Stimulated activated CD4-positive, alpha-beta T cell treated with anti-CD3 and anti-CD28 coated beads, TNF-alpha, amount 100 ng/mL, for 48 hours (primary cell): ENCODE measurements at places on chromosomes 2 and 18.

- DNase-seq = no peak
Observed at GRCh38 chr2:67848551-67849285, 214.1 kb downstream of the C1D start.

DNA sequence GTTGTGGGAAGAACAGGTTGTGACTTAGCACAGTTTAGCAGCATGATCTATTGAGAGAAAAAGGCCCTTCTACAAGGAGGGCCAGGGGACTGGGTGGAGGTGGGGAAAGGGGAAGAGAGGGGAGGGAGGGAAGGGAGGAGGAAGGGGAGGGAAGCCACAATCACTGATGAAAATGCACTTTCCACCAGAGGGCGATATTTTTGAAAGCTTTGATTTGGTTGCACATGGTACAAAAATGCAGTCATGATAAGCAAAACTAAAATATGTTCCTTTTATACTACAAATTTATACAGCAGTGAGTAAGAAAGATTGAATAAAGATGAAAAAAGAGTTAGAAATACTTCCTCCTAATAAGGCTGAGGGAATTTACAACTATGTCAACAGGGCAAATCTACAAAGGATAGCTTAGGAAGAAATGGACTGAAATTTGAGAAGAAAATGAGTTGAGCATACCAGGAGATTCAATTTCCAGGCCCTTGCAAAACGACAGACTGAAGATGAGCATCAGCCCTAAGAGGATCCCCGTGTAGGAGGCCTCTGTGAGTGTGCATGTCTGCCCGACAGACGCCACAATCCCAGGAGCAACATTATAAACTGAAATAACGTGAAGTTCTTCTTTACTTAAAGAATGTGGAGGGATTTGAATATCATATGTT lies 17.2 kb downstream of the SH3YL1 start:
- DNase-seq = no peak

DNA sequence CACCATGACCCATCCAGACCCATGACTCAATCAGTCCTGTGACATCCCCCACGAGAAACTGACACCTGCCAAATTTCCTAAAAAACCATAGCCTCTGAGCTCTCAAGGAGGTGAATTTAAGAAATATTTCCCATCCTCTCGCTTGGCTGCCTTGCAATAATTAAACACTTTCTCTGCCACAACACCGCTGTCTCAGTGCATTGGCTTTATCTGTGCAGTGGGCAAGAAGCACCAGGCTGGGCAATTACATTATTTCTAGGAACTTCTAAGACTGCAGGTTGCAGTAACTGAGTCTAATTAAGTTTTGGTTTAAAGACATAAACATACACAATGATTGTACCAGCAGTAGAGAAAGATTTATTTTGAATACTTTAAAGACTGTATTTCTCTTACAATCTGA lies 22.0 kb upstream of the RTTN start:
- no peak for DNase-seq

- no peak for DNase-seq
Observed at GRCh38 chr18:36912887-36913286, 84.0 kb downstream of the KIAA1328 start.

DNA sequence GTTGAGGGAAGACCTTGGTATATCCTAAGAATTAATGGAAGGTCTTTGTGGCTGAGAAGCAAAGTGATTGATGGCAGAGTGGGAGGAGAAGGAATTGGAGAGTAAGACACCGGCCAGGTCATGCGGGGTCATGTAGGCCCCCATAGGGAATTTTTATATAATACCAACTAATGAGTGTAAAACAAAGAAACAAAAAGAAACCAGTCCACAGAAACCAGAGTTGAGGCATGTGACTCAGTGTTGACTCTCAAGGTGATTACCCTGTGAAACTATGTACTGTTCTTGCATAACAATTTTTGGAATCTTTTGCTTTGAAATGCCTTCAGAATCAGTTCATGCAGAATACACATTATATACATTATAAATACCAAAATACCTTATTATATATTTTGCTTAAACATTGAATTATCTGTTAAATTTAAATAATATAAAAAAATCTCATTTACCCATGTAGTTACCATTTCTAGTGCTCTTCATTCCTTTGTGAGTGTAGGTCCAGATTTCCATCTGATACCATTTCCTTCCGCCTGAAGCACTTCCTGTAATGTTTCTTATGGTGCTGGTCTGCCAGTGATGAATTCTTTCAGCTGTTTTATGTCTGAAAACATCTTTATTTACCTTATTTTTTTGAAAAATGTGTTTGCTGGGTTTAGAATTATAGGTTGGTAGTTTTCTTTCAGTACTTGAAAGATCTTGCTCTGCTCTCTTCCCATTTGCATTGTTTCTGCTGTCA lies 8.6 kb downstream of the CLIP4 start:
- DNase-seq = no peak

GRCh38 chr2:25585189-25585588 lies 88.2 kb downstream of the DTNB start:
- no peak for DNase-seq

DNA sequence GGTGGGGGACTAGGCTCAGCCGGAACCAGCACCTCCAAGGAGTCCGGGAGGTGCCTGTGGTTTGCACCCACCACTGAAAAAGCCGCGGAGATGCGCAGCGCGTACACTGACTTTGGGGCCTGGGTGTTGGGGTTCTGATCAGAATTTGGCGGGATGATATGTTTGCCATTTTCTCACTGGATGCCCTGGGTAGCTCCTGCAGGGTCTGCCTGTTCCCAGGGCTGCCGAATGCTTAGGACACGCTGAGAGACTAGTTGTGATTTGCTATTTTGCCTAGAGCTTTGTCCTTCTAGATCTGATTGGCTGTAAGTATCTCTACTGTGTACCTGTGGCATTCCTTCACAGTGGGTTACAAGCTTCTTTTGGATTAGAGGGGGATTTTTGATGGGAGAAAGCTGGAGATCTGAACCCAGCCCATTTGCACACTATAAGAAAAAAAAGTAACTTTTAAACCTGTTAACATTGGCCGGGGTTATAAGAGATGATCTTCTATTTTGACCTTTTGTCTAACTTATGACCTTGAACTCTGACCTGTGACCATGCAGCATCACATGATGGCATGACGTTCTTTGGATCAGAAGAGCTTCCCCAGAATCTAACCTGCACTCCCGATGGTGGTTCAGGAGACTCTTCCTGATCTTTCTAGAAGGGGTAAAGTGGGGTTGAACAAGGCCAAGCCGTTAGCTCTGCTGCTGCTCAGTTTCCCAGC lies 1.6 kb downstream of the KCNE4 start:
- DNase-seq = no peak

DNA sequence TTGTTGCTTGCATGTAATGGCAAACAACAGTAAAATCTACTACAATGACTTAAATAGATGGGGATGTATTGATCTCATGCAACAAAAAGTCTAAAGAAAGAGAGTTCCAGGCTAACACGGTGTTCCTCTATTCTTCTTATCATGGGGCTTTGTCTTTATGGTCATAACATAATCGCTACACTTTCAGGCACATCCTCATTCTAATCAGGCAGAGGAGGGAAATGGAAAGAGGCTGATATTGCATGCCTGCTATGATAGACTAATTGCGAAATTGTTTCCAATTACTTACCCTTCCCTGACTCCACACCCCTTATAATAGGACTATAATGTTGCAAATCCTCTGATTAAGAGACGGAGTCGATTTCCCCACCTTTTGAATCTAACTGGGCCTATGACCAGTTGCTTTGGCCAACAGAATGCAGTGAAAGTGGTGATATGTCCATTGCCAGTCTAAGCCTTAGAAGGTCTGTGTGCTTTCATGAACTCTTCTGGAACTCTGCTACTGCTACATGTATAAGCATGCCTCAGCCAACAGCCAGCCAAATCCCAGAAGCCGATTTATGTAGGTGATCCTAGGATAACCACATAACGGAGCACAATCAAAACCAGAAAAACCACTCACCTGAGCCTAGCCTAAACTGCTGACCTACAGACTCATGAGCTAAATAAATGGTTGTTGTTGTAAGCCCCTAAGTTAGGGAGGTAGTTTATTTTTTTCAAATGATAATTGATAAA lies 180.3 kb upstream of the TACR1 start:
- DNase-seq = no peak

- no peak for DNase-seq
Observed at GRCh38 chr2:191230174-191230573, 15.0 kb upstream of the MYO1B start.

DNA sequence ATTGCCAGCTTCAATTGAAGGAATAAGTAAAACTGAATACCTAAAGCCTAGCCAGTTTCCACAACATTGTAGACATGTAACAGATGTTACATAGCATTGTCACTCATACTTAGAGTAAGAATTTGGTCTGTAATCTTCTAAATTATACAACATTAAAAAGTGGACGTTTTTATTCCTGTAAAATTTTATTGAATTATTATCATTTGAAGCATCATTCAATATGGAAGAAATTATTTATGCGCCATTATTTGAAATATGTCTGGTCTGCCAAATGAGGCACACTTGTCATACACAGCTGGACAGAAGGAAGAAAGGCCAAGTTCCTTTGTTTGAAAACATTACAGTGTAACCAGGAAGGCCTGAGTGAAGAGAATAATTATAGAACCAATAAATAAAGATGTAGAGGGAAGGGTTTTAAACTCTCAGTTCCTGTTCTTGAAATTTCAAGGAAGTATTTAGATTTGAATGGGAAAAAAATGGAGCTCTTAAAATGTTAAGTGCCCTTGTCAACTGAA lies 575.5 kb downstream of the LRRTM4 start:
- no peak for DNase-seq

- DNase-seq = no peak
Observed at GRCh38 chr2:136332436-136333095, 214.6 kb upstream of the CXCR4 start.

DNA sequence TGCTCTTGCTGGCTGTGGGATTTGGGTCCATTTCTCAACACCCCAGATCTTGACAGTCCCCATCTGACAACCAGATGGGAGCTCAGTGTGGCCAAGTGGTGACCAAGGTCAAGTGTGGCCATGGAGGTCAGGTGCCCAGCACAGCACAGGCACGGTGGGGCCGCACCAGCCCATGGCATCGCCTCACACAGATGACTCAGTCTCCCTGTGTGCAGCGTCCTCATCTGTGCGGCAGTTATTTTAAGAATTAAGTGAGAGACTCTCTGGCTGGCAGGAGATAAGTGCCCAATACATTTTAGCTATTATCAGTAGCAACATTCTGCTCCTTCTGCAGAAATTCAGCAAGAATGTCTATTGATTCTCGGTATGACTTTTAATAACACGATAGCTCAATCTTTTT lies 167.2 kb downstream of the DDX1 start:
- no peak for DNase-seq

GRCh38 chr18:57353940-57354461 lies 1.6 kb downstream of the ST8SIA3 start:
- DNase-seq = no peak

- DNase-seq = no peak
Observed at GRCh38 chr2:105541189-105542050, 142.6 kb upstream of the FHL2 start.

DNA sequence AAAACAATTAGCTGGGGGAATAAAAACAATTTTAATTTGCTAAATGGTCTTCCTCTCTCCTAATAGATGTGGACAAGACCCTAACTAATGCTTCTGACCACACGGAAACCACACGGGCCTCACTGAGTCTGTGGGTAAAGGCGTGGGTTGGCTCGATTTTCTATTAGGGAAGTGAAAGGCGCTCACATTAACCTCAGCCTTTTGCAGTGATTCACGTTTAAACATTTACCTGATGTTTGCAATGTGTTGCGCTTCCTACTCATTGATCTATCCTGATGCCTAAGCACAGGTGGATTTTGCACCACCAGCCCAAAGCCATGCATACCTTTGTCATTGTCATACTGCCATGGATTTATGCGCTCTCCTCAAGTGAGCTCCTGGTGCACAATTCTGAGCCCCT lies 35.6 kb upstream of the NRP2 start:
- DNase-seq = no peak

DNA sequence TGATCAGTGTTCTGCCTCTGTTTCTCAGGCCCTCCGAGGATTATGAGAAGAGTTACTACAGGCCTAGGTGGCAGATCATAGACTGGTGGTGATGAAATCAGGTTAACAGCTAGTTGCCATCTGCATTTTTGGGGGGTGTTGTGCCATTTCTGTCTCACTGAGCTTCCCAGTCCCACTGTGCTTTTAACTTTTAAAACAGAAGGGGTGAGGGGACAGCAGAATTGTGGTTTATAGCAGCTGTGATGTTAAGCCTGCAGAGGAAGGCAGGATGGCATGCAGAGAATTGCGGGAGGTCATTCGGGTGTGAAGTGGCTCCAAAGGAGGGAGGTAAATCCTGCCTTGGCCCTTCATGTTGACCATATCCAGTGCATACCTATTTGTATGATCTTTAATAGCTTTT lies 5.0 kb downstream of the CAB39 start:
- DNase-seq = no peak

DNA sequence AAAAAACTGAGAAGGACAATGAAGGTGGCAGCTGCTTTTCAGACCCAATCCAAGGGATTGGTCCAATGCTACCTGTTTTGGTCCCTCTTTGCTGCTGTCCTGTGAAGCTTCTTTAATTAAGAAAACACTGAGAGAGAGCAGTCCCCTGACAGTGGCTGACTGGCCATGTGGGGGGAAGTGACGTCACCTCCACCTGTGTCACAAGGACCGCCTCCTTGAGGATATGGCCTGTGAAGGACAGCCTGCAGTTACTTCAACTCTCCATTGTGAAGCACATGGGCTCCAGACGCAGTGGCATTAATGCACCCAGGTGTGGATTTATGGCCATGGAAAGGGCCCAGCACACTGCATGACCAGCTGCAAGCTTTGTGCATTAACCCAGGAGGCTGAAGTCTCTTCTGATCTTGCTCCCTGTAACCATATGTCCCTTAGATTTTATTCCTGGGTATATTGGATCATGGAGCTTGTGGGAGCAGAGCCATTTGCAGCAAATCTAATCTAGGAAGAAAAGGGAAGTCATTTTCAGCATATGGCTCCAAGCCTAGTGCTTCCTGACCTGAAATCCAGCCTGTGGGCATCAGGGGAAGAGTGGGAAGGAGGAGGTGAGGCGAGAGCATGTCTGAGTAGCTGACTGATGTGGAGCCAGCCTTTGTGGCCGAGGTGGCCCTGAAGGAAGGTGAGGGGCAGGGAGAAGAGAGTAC lies 32.2 kb downstream of the KIF5C start:
- no peak for DNase-seq

DNA sequence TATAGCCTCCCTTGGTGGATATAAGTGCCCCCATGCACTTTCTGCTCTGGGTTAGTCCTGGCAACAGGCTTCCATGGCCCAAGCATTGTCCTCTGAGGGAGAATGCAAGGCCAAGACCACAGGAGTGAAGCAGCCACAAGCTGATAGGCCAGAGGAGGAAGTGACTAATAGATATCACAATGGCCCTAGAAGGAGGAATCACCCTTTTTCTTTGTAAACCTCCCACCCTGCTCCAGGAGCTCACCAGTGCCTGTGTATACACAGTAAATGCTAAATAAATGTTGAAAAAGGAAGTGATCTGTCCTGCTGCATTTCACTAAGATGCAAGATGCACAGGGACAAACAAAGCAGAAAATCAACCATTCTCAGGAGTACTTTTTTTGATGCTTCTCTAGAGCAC lies 49.7 kb upstream of the ABCA12 start:
- no peak for DNase-seq

GRCh38 chr2:47300081-47300480 lies 102.9 kb upstream of the MSH2 start:
- no peak for DNase-seq

- DNase-seq = no peak
Observed at GRCh38 chr2:241153616-241154015, 3.3 kb downstream of the PPP1R7 start.
